ENCODE measurements at places on chromosomes 1 and 21.

GRCh38 chr1:81414488-81415015 lies 386.2 kb upstream of the ADGRL2 start:
- DNase-seq = no peak

- DNase-seq = no peak
These were observed 34.6 kb upstream of the DOCK7 start for GRCh38 chr1:62722796-62723195.

DNA sequence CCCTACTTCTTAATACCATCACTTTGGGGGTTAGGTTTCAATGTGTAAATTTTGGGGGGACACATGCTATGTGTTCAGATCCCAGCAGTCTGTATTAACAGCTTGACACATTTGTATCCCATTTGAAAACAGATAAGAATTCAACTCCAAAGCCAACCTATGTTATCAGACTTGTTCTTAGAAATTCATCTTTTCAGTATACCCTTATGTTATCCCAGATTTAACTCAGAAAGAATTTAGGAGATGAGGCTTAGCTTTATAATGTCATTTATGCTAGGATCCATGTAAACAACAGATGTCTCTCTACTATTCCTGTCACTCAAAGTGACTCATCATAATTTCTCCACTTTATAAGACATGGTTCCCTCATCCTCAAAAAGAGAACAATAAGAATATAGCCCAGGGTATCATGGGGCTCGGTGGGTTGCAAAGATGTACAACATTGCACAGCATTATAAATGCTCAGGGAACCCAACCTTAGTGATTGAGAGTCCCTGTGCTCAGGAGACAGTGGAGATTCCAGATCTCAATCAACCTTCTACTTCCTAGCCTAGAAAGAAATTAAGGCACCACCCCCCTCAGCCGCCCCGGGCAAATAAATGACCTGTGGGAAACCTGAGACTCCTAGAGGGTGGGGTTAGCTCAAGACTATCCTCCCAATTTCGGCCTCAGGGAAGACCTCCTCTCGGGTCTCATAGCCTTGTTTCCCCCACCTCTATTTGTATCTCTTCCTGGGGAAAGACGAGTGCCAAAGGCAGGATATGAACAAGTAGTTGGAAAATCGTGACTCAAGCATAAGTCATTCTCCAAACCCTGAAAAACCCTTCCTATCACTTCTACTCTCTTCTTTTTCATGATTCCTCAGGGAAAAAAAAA lies 265.1 kb upstream of the CAMK1G start:
- no peak for DNase-seq

GRCh38 chr1:30654188-30654587 lies 69.2 kb downstream of the MATN1 start:
- DNase-seq = no peak

Measured in T-cell (primary cell).